GM12878 (cell line): ENCODE measurements at places on chromosomes 5 and 9.

DNA sequence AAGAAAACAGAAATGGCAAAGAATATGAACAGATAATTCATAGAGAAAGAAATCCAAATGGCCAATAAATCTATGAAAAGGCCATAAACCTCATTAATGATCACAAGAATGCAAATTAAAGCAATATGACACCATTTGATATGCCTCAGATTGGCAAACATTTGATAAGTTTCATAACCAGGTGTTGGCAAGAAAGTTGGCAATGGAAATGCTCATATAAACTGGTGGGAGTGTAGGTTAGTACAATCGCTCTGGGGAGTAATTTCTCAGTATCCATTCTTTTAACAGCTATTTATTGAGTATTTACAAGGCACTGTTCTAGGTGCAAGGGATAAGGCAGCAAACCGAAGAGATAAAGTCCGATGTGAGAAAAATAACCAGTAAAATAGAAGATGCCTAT, 154.5 kb downstream of the TTLL11 start:
- no peak for DNase-seq

DNA sequence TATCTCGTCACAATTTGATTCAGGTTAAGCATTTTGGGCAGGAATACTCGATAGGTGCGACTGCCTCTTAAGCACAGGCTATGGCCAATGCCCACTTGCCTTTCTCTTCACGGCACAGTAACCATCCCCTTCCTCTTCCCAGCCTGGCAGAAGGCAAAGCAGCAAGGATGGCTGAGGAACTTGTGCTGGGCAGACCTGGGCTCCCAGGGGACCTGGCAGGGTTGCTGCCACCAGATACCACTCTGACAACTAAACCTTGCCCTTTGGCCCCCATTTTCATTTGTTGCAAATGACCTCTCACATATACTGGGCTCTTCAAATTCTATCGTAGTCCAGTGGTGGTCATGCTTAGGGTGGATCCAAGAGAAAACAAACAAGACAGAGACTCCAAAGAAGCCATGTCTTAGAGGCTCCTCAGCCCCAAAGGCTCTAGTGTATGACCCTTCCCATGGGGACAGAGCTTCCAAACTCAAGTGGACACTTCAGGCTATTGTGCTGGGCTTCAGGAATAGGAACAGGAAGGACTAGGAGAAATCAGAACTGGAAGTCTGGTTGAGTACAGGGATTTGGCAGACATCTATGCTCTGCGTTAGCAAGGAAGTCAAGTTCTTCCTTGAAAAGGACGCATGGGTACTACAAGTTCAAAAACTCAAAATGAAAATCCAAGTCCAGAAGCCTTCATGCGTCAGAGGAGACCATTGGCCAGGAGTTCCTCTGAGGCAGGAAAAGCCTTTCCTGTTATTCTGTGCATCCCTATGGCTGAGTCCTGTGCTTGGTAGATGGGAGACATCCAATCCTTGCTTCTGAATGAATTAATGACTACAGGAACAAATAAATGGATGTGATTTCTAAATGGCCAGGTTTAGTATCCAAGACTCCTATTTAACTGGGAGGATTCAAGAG, 64.6 kb upstream of the PLPP1 start:
- DNase-seq = no peak

- DNase-seq = no peak
Measured at GRCh38 chr9:93954434-93955061, 607 bp downstream of the BARX1 start.

GRCh38 chr9:22129133-22129532, 120.0 kb upstream of the CDKN2B start:
- no peak for DNase-seq

- DNase-seq = no peak
Measured at GRCh38 chr9:5419987-5420386, 17.7 kb downstream of the PLGRKT start.

DNA sequence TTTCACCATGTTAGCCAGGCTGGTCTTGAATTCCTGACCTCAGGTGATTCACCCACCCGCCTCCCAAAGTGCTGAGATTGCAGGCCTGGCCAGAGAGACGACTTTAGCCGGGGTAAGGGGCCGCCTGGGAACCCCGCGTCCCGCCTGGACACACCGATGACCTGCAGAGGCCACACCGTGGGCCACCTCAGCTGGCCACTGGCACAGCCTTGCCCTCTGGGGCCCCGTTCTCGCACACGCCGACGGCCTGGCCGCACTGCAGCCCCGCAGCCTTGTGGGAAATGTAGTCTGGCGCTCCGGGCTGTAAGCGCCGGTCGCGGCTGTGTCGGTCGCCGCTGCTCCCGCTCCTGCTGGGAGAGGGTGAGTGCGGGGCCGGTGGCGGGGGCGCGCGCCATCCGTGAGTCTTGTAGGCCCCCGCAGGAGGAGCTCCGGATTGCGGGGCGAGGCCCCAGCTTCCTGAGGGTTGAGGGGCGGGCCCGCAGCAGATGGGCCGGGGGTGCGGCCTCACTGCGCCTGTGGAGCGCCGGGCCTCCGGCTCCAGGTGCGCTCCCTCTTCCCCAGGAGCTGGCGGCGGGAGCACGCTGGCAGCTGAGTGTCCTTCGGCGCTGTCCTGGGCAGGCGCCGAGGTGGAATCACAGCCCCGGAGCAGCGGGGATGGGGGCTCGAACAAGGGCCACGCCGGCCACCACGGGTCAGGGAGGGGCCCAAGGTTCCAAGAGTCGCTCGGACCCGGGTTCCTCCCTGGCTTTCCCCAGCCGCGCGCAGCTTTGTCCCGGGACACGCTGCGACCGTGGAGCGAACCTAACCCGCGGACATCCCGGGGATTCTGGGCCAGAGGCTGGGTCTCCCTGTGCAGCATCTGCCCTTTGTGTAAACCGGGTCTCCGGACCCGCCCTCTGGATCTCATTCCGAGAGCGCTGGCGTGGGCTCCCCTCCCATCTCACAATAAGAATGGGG, at the start of gene ZFP2:
ZFP2 (plus strand) TSS at position 299 of the 957 bp plus-strand sequence. CDS start 35,401 bp downstream, outside the sequence.
- no peak for DNase-seq

- DNase-seq = no peak
Measured at GRCh38 chr5:30736669-30737068, 456.8 kb upstream of the CDH6 start.

GRCh38 chr9:92426501-92427145, 2.4 kb upstream of the OMD start:
- no peak for DNase-seq
